ENCODE measurements at places on chromosomes 2 and 18. TPM values are rescaled to one million over a fixed set of nuclear protein-coding genes. Genes with fewer than 3 reads are reported as not detected.

DNA sequence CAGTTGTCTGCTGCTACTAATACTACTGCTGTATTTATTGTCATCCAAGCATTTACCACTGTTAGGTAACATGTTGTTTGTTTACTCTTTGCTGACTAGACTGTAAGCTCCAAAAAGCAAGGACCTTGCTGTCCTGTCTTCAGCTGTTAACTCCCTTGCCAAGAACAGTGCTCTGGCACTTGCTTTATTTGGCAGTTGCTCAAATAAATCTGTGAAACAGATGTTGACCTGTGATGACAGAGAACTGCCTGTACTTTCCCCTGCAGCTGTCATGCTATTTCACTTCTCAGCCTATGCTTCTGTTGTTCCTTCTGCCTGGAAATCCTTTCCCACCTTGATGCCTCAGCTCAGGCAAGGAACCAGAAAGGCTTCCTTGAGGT, 181.2 kb downstream of the ATAD2B start:
- DNase-seq = peak; percentile 44

Gene COL4A4
- 26.1 TPM for total RNA-seq

GRCh38 chr2:181500201-181500600, 43.0 kb downstream of the ITGA4 start:
- no peak for DNase-seq

DNA sequence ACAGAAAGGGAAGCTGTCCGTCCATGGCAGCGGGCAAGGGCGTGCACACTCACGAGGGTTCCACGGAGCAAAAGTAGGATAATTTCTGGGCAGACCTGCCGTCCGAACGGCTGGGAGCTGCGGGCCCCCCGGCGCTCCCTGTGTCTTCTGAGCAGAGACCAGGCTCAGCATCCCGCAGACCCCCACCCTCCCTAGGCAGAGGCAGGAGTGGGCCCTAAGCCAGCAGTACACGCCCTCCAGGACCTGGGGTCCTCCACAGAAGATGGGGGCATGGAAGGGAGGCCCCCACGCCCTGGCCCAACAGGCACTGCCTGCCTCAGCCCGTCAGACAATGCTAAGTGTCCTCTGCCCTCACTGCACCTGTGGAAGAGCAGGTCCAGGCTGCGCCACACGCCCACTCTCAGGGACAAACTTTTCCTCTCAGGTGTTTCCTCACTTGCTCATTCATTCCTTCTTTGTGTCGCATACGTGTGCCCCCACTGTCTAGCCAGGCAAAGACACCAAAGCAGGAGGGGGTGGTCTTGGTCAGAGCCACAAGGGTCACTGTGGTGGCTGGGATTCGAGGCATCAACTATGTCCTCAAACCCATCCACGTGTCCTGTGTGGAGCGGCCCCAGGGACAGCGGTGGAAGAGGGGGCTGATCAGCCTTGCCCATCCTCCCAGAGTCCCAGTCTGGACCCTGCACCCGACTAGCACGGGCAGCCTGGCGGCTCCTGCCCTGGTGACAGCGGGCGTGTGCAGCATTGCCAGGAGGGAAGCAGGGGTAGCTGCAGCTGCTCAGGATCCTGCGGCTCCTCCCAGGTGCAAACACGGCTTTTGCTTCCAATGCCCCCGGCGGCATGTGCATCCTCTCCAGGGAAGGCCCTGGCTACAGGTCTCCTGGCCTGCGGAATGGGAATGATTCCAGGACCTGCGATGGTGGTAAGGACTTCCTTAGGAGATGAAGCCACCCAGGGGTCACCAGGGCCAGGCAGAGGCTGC, 2.4 kb upstream of the GPC1 start:
- DNase-seq = peak; percentile 25

DNA sequence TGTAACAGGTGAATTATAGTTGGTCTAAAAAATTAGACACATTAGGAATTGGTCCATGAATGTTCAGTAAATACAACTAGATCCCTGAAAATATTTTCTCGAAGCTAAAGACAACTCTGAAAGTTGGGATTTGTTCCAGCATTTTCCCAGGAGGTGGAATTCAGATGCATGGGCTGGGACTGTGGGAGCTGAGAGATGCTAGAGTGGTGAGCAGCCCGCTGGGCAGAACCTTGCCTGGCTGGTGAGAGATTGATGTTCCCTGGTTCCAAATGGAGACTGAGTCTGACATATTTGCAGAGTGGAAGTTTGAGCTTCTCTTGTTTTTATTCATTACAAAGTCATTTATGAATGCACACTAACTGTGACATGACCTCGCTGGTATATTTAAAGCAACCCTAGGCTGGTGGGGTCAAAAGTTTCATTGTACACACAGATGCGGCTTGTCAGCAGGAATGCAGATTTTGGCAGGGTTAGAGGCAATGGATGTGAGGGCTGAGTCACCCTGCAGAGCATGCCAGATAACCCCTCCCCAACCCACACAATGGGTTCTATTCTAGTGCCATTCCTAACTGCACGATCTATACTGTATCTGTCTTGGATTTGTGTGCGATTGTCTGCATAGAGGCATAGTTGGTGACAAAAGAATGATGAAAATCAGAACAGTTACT, 23.5 kb upstream of the TMEM178A start:
- DNase-seq = no peak

Gene RABL2A
- total RNA-seq = 4.1 TPM

- no peak for DNase-seq
These were observed 26.0 kb upstream of the GLI2 start for GRCh38 chr2:120709608-120710041.

Gene BOD1L2
- total RNA-seq = not detected

GRCh38 chr2:79972661-79973060, 331.9 kb downstream of the LRRTM1 start:
- no peak for DNase-seq

Gene TUBA3E
- not detected for total RNA-seq

Gene TSPYL6
- not detected for total RNA-seq

- peak; percentile 40 for DNase-seq
These were observed 13.0 kb downstream of the SIGLEC15 start for GRCh38 chr18:45838302-45839070.

GRCh38 chr2:199646439-199646838, 188.7 kb upstream of the SATB2 start:
- DNase-seq = no peak

Gene BCL11A
- total RNA-seq = 2.9 TPM

Gene MYO7B
- 0.42 TPM for total RNA-seq

Gene IL1RL1
- total RNA-seq = 28.2 TPM

Gene KLF7
- total RNA-seq = 18.7 TPM

Gene MARCO
- 149 TPM for total RNA-seq

Gene ABHD1
- total RNA-seq = 1.1 TPM

Gene ALPP
- total RNA-seq = not detected

DNA sequence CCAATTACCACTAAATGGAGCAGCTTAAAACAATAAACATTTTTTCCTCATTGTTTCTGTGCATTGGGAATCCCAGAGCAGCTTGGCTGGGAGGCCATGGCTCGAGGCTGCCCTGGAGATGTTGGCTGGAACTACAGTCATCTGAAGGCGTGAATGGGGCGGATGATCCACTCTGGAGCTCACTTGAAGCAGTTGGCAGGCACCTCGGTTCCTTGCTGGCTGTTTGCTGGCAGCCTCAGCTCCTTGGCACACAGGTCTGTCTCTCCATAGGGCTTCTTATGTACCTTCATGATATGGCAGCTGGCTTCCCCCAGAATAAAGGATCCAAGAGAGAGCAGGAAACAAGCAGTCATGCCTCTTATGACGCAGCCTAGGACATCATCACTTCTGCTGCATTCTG, 227.0 kb upstream of the COPS8 start:
- no peak for DNase-seq

GRCh38 chr2:1550658-1551316, 137.5 kb downstream of the TPO start:
- peak; percentile 62 for DNase-seq

GRCh38 chr2:111196435-111196834, 75.7 kb downstream of the BCL2L11 start:
- no peak for DNase-seq

DNA sequence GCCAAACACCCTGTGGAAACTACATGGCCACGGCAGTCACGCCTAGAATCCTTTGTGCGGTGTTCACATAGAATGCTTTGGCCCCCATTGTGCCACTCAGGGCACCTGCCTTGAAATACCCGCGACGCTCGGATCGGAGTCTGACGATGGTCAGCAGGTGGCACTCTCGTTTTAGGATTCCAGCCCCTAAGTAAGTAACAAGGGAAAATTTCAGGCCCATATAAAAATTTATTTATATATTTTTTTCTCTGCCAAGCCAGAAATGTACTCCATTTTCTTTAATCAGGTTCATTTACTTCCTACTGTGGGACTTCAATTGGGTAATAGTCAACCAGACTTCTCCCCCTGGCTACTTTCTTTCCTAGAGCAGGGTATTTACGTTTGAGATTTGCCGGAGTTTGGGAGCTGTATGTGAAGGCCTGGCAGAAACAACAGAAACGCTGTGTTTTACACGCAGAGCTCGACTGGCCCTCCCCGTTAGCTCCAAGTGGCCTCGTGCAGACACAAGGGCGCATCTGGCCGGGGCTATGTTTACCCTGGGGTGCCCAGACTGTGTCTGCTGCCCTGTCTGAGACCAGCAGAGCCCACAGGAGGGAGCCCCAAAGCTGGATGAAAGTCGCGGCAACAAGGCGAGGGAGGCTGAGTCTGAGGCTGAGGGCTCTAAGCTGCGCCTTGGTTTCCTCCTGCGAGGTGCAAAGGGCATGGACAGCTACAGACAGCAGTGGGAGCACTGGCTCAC, 41.6 kb downstream of the LRRC30 start:
- DNase-seq = peak; percentile 67

Gene AKAIN1
- 0.28 TPM for total RNA-seq

Gene DNAJC5G
- 1.4 TPM for total RNA-seq

GRCh38 chr2:159680692-159681091, 31.6 kb upstream of the MARCHF7 start:
- no peak for DNase-seq

DNA sequence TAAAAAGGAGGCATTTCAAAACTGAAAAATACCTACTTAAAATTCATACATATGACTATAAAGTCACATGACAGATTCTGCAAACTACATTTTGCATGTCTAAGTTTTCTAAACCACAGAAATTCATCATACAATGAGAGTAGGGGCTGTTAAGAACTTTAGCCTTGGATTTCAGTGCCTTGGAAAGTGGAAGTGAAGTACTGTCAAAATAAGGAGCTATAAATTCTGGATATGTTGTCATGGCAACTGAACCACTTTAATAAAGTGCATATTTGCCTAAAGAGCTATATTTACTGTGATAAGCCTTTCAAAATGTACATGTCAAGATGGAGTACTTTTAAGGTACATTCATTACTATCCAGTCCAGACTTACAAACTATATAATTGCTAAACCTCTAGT, 227.1 kb downstream of the RAB3GAP1 start:
- no peak for DNase-seq

DNA sequence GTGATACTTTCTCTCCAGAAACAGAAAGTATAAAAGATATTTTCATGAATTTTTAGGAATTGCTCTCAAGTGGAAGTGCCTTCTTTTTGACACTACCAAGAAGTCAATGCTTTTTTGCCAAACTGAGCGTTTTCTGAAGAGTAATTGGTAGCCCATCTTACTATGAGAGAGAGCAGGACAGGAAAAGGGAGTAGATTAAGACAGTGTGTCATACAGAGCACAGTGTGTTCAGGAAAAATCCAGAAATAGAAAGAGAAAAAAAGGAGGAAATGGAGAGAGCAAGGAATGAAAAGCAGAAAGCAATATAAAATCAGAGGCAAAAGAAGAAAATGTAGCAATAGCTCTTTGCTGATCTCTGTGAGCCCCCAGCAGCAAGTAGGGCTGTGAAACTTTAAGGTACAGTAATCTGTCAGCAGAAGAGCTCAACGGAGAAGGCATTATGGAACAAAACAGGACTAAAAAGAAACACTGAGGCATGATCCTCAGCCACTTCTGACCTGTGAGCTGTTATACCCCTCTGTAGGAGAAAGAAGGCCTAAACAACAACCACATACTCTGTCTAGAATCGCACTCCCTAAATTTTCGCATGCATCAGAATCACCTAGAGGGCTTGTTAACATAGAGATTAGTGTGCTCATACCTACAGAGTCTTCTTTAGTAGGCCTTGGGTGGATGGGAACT, 15.0 kb upstream of the PGAP1 start:
- DNase-seq = no peak
